Left kidney (tissue), 8 donors: ENCODE measurements at places on chromosomes 13 and 19. TPM values are rescaled to one million over a fixed set of nuclear protein-coding genes. Genes with fewer than 3 reads are reported as not detected.

DNA sequence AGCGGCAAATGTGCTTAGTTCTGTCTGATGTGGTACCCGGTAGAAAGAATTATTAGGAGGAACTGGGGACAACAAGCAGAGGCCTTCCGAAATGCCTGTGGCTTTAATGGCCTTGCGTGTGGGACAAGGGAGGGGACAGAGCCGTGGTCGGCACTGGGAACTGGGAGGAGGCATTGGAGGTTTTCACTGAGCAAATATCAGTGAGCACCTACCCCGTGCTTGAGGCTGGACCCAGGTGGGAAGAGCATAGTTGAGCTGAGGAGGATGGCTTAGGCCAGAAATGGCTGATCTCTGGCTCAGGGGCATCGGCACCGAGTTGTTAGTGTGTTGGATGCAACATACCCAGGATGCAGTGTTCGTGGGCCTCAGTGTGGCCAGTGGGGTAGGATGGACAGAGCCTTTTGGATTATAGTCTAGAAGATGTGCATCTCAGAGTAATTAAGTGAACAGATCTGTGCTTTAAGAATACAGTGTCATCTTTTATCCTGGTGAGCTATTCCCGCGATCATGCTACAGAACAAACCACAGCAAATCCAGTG lies 201.3 kb downstream of the TEX29 start:
- no peak for DNase-seq

LYL1 gene
- polyA plus RNA-seq: 2.8 TPM

DNA sequence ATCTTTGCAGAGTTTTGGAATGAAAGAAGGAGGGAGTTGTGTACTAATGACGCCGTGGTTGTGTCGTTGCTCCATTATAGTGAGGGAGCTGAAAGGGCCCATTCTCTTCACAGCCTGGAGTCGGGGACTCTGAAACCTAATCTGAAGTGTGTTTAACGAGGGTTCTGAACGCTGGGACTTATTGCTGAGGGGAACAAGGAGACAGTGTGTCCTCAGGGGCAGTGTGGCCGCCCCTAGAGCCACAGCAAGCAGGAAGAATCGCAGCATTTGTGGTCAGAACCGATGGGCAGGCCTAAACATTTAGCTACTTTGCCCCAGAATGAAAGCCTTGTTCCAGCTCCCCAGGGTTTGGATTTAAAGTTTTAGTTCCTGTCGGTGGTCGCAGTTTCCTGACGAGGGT lies 156.4 kb upstream of the RNF113B start:
- no peak for DNase-seq

LILRB4 gene
- 1.3 TPM for polyA plus RNA-seq

DMRTC2 gene
- polyA plus RNA-seq: not detected

IZUMO2 gene
- polyA plus RNA-seq: 0.35 TPM

- DNase-seq: no peak
Measured at GRCh38 chr19:7863971-7864689, 10.1 kb downstream of the PRR36 start.

GRCh38 chr19:57002710-57003109 lies 117.1 kb upstream of the USP29 start:
- DNase-seq: no peak

DNA sequence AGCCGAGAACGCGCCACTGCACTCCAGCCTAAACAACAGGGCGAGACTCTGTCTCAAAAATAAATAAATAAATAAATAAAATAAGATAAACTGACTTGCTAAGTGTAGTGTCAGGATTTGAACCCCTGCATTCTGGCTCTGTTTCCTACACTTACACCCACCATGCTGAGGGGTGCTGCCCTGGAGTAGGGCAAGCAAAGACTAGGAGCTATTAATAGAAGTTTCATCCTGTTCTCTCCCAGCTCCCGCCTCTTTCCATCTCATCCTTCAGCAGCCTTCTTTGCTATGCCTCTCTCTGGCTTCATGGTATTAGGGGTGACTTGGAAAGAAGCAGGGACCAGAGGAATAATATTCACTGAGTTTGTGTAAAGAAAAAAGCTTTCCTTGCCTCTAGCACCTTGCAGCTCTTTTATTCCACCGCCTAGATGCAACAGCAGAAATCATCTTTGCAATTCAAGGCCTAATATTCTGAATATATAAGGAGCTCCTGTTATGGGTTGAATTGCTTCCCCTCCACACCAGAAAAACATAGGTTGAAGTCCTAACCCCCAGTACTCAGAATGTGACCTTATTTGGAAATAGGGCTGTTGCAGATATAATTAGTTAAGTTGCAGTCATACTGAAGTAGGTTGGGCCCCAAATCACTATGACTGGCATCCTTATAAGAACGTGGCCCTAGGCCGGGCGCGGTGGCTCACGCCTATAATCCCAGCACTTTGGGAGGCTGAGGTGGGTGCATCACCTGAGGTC lies 8.7 kb upstream of the PLAUR start:
- no peak for DNase-seq

SIAH3 gene
- 1.2 TPM for polyA plus RNA-seq

DNA sequence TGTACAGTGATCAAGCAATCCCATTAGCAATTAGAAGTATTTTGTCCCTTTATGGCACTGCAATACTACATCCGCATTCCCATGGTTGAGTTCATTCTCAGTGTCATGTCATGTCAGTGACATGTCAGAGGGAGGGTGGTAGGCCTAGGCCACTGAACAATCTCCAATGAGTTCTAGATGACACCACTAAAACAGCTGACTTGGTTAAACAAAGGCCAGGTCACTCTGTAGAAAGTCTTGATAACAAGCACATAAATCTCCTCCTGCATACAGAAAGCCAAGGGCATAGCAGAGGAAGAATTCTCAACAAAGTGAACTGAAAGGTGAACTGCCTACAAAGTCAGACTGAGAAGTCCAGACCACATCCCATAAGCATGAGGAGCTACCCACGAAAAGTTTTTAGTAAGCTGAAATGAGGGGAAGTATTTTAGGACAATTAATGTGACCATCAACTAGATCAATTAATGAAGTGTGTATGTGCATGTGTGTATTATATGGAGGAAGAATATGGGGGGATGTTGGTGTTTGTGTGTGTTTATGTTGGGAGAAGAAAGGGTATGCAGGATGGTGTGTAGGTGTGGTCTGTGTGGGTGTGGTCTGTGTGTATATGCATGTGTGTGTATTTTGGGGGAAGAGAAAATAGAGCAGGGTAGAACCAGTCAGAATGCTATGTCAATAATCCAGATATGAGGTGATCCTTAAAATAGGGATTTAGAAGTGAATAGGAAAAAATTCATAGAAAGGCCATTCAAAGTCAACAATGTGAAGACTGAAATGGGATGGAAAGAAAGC lies 67.7 kb downstream of the TBC1D4 start:
- no peak for DNase-seq

PVR gene
- polyA plus RNA-seq: 37.2 TPM

- no peak for DNase-seq
Measured at GRCh38 chr13:49536144-49536873, 40.6 kb downstream of the PHF11 start.

DNA sequence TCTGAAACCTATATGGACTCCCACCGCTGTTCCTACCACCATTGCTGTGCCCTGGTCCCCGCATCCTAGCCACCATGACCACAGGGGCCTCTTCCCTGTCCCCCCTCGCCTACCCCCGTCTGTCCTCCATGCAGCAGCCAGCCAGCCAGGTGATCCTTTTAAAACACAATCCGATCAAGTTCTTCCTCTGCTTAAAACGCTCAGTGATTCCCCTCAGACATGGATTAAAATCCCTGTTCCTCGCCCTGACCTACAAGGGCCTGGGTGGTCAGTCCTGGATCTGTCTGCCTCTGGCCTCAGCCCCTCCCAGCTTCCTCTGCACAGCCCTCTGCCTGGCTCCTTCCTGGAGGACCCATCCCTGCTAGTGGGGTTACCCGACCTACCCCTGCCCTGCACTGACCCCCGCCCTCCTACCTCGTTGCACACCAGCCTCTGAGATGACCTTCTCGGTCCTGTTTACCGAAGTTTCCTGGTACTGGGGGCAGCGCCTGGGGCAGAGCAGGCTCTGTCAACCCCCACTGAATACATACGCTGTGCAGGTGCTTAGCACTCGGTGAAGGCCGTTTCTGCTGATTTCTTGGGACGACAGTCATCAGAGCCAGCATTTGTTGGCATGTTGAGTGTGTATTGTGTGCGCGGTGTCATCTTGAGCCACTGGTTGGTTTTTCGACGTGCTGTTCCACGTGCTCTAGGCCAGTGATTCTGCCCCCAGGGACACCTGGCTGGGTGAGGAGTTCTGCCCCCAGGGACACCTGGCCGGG lies 14.7 kb upstream of the LENG8 start:
- no peak for DNase-seq

DNA sequence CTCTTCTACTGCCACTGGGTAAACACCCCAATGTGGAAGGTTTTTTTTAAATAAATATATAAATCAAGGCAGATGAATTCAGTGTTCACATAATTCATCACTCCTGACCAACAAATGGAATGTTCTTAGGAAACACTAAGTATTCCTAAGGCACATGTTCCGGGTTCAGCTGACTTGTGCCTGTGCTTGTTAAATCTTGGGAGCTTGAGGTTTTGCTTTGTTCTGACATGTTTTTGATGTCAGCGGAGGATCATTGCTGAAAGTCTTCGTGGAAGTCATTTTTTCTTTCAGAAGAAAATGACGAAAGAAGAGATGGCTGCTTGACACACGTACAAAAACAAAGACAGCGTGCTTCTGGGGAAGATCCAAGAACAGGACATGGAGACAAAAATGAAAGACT lies 185.8 kb downstream of the MZT1 start:
- DNase-seq: no peak

DNA sequence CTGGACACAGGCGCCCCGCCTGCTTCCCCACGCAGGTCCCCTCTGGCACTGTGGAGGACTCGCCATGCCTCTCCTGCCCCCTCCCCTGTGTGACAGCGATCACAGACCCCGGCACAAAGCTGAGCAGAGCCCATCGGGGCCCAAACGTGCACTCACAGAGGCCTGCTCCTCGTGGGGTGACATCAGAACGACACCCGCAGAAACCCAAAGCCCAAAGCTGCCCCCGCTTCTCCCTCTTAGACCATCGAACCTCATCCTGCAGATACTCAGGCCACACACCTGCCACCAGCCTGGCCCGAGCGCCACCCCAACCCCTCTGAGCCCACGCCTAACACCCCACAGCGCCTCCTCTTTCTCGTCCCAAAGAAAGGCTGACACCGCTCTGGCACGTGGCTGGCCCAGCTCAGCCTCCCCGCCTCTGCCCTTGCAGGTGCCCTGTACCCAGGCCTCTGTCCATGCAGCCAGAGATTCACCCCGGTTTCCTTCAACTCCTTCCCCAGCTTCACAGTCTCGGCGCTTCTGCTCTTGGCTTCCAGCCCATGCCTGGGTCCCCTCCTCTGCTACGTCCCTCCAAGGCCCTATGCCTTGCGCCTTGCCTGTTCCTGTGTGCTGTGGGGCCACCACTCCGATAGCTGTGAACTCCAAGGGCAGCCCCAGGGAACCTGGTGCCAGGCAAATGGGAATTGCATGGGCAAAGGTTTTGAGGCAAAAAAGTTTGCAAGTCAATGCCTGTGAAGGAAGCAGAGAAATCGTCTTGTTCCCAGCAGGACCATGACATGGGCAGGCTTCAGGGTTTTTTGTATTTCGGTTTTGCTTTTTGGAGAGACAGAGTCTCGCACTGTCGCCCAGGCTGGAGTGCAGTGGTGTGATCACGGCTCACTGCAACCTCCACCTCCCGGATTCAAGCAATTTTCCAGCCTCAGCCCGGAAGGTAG lies 831 bp upstream of the CBARP start:
- no peak for DNase-seq

EDNRB gene
- 68.2 TPM for polyA plus RNA-seq

DNA sequence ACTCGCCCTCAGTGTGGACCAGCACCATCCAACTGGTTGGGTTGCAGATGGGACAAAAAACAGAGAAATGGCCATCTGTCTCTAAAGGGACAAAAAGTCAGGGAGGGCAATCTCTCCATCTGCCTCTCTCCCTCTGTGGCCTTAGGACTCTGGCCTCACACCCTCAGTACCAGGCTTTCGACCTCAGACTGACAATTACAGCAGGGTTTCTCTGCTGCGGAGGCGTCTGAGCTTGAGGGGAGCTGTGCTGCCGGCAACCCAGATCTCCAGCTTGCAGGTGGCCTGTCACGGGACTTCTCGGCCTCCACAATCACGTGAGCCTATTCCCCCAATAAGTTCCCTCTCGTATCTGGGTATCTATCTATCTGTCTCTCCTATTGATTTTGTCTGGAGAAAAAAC lies 27.7 kb downstream of the MLLT1 start:
- DNase-seq: no peak

FPR1 gene
- polyA plus RNA-seq: 0.58 TPM

DNA sequence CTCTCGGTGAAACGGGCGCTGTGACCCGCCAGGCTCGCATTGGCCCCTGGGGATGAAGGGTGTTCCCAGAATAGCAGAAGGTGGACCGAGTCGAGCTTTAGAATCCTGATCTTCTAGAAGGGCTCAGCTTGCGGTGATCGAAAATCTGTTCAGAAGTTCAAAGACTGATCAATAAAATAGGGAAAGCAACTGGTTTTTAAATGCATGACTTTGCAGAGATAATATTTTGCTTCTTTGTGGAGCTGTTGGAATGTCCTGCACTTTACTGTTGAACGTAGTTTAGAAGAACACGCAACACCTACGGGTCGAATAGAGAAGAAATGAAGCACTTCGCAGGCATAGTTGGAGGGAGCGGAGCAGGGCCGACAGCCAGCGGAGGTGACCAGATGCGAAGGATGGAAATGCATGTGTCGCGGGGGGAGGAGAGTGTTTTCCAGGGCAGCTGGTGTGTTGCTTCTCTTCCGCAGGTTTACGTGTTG lies 766 bp downstream of the CEBPG start:
- DNase-seq: peak; percentile 30

ZNF850 gene
- polyA plus RNA-seq: 5.7 TPM

- no peak for DNase-seq
Measured at GRCh38 chr19:30799865-30800755, 427.9 kb downstream of the ZNF536 start.

EBI3 gene
- polyA plus RNA-seq: 0.35 TPM

DNA sequence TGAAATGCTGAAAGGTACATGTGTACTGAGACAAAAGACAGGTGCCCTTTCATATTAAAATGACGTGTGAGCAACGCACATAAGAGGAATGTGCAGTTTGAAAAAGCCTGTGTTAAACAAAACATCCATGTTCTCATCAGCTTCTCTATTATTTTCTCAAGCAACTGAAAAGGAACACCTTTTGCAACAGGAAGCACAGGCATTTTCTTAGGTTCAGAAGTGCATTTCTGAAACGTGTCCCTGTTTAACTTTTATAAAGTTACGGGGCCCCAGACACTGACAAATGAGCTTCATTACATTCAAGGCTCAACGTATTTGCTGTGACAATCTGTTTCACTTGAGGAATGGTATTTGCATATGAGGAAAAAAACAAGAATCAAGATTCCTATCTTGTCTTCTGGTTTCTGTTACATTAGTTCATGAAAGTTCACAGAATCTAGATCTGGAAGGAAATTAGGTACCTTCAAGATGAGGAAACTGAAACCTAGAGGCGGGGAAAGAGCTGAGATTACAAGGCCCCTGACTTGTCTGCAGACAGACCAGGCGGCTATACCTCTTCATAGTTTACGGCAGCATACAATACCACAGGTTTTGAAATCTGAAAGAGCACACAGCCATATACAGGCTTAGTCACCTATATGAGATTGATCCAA lies 431.7 kb downstream of the KLF12 start:
- no peak for DNase-seq

ZAR1L gene
- polyA plus RNA-seq: not detected
